ENCODE measurements at places on chromosomes 2 and 18.
A peak's percentile ranks its signal among the peaks of the same experiment; 100 is the strongest.

GRCh38 chr2:172248785-172249187, 146.1 kb upstream of the DLX2 start:
- no peak for DNase-seq

DNA sequence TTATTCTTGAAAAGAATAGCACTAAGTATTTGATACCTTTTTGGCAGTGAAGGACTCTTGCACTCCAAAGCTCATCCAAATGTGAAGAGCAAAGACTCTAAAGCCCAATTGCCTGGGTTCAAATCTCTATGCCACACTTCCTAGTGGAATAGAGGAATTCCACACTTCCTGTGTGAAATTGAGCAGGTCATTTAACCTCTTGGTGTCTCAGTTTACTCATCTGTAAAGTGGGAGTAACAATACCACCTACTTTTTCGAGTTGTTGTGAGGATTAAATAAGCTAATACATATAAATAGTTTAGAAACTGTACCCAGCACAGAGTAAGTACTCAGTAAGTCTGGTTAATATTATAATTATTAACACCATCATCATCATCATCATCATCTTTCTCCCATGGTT, 72.6 kb downstream of the AP1S3 start:
- no peak for DNase-seq

- no peak for DNase-seq
Measured at GRCh38 chr2:10768063-10768507, 44.5 kb downstream of the PDIA6 start.

DNA sequence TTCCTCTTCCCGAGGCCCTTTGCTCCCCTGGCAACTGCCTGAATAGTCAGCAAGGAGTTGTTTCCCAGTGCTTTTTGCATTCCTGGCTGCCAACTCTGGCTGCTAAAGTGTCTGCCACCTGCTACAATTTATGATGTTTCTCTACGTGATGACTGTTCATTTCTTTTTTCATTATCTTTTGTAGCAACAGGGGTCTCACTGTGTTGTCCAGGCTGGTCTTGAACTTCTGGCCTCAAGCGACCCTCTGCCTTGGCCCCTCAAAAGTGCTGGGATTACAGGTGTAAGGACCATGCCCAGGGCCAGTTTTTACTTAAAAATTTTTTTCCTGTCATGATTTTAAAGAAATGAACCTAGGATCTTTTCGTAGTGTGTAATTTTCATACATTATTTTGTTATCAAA, 11.3 kb downstream of the EHBP1 start:
- no peak for DNase-seq

DNA sequence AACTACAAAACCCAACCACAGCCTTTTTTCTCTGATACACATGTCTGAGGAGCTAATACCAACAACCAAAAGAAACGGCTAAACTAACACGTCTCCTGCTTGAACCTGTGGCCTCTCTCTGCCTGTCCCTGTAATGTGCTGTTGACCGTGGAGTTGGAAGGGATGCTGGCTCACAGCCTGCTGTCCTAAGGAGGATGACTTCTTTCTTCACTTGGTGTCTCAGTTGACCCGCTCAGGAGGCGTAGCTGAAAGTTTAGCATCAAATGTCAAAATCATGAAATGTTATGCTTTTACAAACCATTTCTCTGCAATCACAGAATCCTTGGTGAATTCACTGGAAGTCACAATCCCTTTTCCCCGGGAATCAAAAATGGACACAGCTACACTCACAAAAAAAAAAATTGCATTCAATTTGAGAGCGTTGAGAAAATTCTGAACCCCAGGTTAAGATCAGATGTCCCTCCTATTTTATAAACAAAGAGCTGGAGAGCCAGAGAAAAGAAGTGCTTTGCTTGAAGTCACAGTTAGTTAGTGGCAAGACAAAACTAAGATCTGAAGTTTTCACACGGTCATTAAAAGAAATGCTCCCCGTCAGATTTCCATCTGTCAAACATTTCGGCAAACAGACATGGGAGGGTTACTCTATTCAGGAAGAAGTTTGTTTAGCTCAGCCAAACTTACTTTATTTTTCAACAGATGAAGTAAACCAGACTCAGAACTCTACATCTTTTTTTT, 74.3 kb downstream of the IRS1 start:
- no peak for DNase-seq

DNA sequence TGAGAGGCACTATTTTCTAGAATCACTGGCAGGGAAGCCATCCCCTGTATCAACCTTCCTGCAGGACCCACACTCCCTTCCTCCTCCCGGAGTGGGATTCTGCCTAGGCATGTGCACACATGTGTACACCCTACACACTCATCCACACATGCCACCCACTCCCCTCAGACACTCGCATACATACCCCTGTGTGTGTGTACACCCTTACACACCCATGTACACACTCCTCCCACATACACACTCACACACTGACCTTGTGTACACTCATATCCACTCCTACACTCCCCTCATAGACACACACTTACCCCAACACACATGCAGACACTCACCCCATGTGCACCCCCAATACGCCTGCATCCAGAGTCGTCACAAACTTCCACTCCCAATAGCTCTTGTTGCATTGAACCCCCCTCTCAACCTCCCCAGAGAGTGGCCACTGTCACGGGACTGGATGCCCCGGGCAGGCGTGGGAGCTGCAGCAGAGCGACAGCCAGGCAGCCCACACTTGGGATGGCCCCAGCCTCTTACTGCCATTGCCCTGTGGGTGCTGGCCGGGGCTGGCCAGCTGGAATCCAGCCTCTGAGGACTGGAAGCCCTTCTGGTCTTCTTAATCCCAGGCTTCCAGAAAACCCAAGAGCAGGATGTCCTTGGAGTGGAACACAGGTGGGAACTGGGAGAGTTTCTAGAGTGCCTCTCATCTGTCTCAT, 251.0 kb downstream of the LOXHD1 start:
- no peak for DNase-seq

GRCh38 chr2:61451178-61451577, 19.7 kb downstream of the USP34 start:
- no peak for DNase-seq

DNA sequence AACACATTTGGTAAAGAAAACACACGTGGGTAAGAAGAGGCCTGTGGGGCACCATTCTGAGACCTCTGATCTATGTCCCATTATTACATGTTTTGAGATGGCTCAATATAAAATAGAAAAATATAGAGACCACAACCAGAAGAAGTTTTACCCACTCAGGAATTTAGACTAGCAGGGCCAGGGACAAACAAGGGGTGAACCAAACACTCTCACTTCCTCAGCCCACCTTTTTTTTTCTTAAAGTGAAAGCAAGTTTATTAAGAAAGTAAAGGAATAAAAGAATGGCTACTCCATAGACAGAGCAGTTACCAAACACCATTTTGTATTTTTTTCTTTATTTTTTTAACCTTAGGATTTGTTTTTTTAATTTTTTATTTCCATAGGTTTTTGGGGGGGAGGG, 119.0 kb upstream of the REV1 start:
- DNase-seq: no peak

DNA sequence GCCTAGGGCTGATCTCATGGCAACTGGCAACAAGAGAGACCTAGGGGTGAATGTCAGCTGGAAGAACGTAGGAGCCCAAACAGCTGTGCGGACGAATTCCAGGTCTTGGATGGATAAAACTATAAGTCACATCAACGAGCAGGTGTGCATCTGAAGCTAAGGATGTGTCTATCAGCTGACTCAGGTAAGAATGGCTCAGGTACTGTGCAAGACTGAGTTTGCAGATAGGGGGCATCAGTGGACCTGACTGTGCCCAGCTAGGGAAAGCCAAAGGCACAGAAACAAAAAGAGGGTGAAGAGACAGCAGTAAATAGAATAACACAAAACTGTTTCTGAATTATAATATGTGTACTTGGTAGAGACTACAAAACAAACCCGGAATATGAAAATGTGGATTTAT, 357.3 kb downstream of the ZEB2 start:
- DNase-seq: peak; percentile 56

Data from activated CD4-positive, alpha-beta memory T cell treated with anti-CD3 and anti-CD28 coated beads for 36 hours (primary cell).